ENCODE measurements at places on chromosomes 5 and 9.

DNA sequence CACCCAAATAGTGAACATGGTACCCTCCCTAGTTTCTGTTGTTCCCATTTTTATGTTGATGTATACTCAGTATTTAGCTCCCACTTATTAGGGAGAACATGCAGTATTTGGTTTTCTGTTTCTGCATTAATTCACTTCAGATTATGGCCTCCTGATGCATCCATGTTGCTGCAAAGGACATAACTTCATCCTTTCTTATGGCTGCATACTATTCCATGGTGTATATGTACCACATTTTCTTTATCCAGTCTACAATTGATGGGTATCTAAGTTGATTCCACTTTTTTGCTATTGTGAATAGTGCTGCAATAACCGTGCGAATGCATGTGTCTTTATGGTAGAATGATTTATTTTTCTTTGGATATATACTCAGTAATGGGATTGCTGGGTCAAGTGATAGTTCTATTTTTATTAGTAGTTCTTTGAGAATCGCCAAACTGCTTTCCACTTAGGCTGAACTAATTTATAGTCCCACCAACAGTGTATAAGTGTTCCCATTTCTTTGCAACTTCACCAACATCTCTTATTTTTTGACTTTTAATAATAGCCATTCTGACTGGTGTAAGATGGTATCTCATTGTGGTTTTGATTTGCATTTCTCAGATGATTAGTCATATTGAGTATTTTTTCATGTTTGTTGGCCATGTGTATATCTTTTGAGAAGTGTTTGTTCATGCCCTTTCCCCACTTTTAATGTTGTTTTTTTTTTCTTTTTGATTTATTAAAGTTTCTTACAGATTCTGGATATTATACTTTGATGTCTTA lies 79.6 kb downstream of the SMIM15 start:
- no peak for DNase-seq

GRCh38 chr5:67578011-67578410 lies 381.4 kb upstream of the CD180 start:
- DNase-seq: no peak

DNA sequence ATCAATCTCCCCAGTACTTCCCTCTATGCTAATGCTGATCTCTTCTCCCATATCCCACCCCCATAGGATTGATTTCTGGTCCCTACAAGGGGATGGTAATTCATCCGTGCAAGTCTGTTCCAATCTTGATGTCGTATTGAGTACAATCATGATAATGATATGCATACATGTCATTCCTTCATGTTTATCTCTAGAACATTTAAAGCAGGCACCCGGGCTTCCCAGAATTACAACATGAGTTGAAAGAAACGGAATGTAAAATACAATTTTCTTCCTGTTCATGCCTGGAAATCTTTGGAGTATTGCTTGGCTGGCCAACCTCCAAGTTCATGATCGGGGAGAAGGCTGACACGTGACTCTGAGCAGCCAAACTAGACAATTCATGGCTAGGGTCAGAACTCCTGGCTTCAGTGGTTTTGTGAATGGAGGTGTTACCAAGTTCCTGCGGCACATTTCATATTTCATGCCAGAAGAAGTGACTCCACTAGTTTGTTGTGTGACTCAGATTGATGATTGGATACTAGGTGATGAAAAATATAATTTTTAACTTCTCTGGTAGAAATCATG lies 66.6 kb downstream of the C9orf152 start:
- no peak for DNase-seq

GRCh38 chr5:120062515-120062917 lies 401.6 kb upstream of the PRR16 start:
- no peak for DNase-seq

DNA sequence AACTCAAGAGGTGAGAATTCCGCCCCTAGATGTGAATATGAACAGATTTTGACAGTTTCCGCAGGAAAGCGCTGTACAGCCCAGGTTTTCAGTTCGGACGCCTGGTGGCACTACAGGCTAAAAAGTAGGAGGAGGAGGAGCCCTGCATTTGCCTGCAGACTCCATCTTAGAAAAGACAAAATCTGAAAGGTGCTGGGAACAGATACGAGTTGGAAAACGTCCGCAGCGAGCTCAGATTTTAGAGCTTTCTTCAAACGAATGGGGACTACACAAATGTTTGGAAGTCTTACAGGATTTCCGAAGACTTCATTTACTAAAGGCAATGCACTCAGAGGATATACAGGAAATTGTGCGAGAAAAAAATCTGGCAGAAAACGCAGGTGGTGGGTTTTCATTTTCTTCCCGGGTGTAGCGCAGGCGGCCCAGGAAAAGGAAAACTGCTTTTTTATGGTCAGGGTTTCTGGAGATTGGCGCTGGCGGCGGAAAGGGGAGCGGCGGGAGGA lies 9.9 kb upstream of the PCDHB2 start:
- peak; percentile 11 for DNase-seq

DNA sequence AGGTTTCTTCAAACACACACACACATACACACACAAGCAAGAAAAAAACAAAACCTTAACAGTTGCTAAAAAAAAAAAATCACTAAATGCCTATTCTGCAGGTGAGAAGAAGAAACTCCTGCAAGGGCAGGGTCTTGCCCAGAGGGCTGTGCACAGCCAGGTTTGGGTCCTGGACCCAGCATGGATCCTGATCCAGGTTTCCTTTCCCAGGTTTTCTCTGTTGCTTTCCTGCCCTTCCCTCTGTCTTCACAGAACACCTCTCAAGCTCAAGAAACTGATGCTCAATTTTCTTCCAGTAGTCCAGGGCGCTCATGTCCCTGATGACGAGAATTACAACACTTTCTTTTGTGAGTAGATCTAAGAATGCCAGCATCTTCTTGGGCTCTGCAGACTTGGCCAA lies 136.6 kb downstream of the PAX5 start:
- no peak for DNase-seq

DNA sequence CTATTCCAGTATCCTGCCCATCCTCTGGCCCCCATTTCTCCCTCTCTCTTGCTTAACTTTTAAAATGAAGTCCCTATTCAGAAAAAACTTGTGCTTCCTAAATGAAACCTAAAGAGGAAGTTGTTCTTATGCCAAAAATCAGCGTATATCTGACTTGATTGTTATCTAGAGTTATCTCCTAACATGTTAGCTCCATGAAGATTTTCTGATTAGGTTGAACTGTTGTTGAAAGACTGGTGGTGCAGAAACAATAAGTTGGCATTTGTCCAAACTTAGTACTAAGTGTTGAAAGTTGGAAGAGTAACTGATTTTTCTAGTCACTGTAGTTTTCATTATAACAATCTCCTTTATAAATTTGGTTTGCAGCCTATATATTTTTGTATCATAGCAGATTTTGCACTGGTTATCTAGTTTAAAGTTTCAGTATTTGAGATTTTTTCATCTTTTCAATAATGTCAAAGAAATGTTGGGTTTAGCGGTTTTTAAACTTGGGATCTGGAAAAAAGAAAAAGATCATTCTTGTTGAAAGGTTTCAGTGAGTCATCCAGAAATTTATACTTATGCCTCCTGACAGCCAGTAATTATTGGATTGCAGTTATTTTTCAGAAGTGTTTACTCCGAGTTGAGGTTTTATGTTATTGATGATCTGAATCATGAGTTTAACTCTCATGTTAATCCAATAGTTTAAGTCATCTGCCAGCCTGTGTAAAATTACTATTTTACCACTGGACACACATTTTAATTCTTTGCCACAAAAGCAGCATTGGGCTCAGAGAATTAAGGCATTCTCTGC lies 60.6 kb downstream of the PAM start:
- DNase-seq: no peak

GRCh38 chr9:75962013-75962661 lies 71.7 kb downstream of the PCSK5 start:
- DNase-seq: no peak

- no peak for DNase-seq
Observed at GRCh38 chr9:121222524-121223171, 21.0 kb upstream of the RAB14 start.

All from activated T-helper 2 cell treated with anti-CD3 and anti-CD28 coated beads, Interferon-gamma antibody, Interleukin-2, Interleukin-4, amounts not matched to agents 10 μg/mL and 5 μg/mL and 100 μg/mL, durations not matched to agents 14 hours and 24 hours and 36 hours (primary cell).